Foreskin keratinocyte (primary cell): ENCODE measurements at places on chromosomes 1 and 21.

DNA sequence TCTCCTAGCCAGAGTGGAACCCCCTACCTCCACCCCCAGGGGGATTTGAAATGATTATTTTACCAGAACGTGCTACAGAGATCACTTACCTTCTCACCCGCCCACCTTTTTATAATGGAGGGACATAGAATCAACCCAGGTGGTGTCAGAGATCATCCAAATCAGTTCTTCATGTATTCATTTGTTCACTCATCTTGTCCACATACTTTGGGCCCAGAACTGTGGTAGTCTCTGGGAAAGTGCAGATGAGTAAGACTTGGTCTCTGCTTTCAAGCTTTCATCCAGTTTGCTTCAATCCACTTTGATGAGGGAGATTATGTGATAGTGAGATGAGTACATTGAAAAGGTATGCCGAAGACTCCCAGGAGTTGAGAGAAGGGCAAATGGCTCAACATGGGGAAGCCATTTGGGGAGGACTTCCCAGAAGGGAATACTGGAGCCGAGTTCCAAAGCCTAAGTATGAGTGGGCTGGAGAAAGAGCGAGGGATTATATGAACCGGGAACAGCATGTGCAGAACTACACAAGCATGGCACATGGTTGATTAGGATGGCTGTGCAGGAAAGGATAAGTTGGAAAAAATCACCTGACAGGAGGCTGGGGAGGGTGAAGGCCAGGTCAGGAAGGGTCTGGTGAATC, 1.9 kb downstream of the FGGY start:
- peak; percentile 64 for DNase-seq

GRCh38 chr1:110914676-110915075, 41.7 kb downstream of the CD53 start:
- no peak for DNase-seq

DNA sequence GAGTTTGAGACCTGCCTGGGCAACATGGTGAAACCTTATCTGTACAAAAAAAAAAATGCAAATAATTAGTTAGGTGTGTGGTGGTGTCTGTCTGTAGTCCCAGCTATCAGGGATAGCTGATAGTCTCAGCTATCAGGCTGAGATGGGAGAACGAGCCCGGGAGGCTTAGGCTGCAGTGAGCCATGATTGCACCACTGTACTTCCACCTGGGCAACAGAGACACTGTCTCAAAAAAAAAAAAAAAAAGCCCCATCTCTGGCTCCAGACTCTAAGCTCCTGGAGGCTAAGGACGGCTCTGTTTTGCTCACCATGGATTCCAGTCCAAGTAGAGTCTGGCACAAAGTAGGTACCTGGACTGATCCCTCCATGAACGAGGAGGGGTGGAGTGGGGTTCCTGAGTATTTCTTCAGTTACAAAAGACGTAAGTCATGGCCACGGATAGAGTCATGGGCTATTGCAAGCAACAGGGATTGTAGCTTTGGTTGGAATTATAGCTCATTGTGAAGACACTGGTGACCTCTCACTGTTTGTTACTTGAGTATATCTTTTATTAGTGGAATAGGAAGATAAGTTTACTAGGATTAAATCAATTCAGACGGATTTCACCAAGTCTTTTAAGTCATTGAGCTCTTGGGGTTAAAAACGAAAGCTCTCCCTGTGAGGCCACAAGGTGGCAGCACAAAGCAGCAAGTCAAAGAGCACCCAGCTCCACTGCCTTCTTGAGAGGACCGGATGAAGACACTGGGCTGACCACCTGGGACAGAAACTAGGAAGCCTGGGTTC, 35.6 kb upstream of the TMEM61 start:
- DNase-seq, result no peak

DNA sequence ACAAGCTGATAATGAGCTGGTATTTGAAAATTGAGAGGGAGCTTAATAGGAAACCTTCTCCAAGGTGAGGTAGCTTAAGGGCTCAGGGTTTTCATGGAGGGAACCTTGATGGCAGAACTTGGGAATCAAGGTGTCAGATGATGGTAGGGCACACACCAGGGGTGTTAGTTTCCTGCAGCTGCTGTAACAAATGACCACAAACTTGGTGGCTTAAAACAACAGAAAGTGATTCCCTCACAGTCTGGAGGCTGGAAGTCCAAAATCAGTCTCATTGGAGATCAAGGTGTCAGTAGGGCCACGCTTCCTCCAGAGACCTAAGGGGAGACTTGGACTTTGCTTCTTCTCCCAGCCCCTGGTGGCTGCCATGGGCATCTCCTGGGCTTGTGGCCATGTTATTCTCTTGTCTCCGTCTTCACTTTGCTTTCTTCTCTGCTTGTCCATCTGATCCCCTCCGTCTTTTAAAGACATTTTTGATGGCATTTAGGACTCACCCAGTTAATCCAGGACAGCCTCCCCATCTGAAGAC, 45.5 kb downstream of the HUNK start:
- no peak for DNase-seq

DNA sequence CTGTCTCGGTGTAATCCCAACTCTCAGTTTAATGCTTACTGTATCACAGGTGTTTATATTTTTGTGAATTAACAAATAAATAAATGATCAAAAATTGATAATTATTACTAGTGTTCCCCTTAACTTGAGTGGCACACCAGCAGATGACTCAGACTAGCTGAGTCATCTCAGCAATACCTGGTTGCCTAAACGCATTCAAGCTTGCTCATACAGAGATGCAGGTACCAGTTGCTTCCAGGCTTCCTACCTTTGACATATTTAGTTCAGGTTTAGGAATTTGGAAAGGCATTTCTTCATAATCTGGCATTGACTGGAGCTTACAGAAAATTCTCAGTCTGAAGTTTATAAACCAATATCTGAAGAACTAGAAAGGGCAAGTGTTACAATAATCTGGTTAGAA, 78.9 kb upstream of the LMO4 start:
- peak; percentile 84 for DNase-seq

GRCh38 chr1:49171941-49172593, 395.4 kb upstream of the BEND5 start:
- DNase-seq, result no peak

- DNase-seq, result peak; percentile 66
Observed at GRCh38 chr21:18354947-18355346, 48.6 kb downstream of the TMPRSS15 start.

DNA sequence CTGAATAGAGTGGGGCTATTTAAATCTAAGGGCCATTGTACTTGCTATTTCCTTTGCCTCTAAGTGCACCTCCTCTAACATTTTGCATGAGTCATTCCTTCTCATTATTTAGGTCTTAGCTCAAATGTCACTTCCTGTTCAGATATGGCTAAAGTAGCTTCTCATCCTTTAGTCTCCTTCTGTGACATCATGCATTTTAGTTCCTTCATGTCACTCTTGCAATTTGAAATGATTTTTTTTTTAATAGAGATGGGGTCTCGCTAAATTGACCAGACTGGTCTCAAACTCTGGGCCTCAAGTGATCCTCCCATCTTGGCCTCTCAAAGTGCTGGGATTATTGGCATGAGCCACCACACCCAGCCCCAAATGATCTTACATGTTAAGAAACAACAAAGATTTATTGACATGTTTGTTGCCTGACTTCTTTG, 6.6 kb downstream of the TBX19 start:
- no peak for DNase-seq

GRCh38 chr21:41836166-41837015, 42.8 kb downstream of the PRDM15 start:
- DNase-seq, result no peak

DNA sequence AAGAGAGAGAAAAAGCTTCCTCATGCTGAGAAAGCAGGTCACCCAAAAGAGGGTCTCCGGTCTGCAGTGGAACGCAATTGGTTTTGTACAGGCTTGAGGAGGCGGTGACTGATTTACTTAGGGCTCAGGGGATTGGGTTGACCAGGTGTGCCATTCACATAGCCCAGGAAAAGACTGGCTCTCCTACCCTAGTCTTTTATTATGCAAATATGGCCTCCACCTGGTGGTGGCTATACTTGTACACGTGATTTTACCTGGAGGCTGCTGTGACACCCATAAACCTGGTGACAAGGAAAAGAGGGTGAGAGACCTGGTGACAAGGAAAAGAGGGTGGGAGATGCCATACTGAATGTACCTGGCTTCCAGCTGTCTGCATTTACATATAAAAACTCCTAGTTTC, 49.9 kb downstream of the DNTTIP2 start:
- DNase-seq, result no peak

GRCh38 chr21:28387220-28387619, 605.5 kb downstream of the LTN1 start:
- DNase-seq, result no peak

- DNase-seq, result peak; percentile 77
Observed at GRCh38 chr1:6350416-6351088, 43.0 kb downstream of the ACOT7 start.

DNA sequence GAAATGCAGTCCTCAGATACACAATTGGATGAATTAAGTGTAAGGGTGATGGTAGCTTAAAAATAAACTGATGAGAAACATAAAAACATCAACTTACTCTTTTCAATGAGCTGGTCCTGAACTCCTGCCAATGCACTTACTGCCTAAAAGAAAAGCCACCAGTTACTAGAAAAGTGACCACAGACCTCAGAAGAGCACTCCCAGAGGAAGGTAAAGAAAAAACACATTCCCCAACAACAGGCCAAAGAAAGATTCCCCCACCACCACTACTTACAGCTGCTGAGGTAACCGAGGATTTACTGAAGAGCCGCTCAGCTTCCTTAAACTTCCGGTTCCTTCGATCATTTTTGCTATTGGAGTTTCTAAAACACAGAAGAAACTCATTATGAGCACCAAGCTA, 5.4 kb downstream of the MEAF6 start:
- no peak for DNase-seq

GRCh38 chr1:89831462-89832120, 10.8 kb downstream of the LRRC8D start:
- no peak for DNase-seq

- peak; percentile 95 for DNase-seq
Observed at GRCh38 chr1:42165511-42166210, 1.1 kb upstream of the GUCA2A start.
